ENCODE measurements at places on chromosomes 1 and 21. TPM values are rescaled to one million over a fixed set of nuclear protein-coding genes. Genes with fewer than 3 reads are reported as not detected.

Gene C1orf116
- polyA plus RNA-seq: 0.06 TPM

Gene AADACL4
- not detected for polyA plus RNA-seq

Gene MACO1
- polyA plus RNA-seq: 17.0 TPM

Gene DNALI1
- polyA plus RNA-seq: 14.3 TPM

Gene TSACC
- 0.87 TPM for polyA plus RNA-seq

Gene TSPAN2
- 23.3 TPM for polyA plus RNA-seq

Gene S100A7
- polyA plus RNA-seq: not detected

Gene B3GALT5
- 0.23 TPM for polyA plus RNA-seq

Gene HES4
- polyA plus RNA-seq: 12.7 TPM

Gene DNAJC28
- polyA plus RNA-seq: 2.8 TPM

Gene GUCA2A
- polyA plus RNA-seq: not detected

Gene L1TD1
- 1.6 TPM for polyA plus RNA-seq

Gene DSTYK
- 8.6 TPM for polyA plus RNA-seq

Gene AMY1B
- polyA plus RNA-seq: not detected

Gene USP1
- polyA plus RNA-seq: 35.7 TPM

Gene KIAA0040
- 12.4 TPM for polyA plus RNA-seq

Gene TMEM82
- not detected for polyA plus RNA-seq

Gene FCRL5
- polyA plus RNA-seq: not detected

Gene RGS13
- polyA plus RNA-seq: 0.52 TPM

Gene IFNGR2
- 62.9 TPM for polyA plus RNA-seq

Gene GLIS1
- polyA plus RNA-seq: not detected

Gene PLA2G2C
- polyA plus RNA-seq: not detected

Gene COL11A1
- 19.2 TPM for polyA plus RNA-seq

Gene OVAAL
- polyA plus RNA-seq: not detected

Gene OR14K1
- not detected for polyA plus RNA-seq

Gene KCNJ15
- polyA plus RNA-seq: 0.45 TPM

Gene PTPRF
- polyA plus RNA-seq: 17.7 TPM

Gene GIPC2
- 1.5 TPM for polyA plus RNA-seq

Gene CSMD2
- 1.2 TPM for polyA plus RNA-seq
